Fibroblast of lung (primary cell): ENCODE measurements at places on chromosomes 6 and 20. TPM values are rescaled to one million over a fixed set of nuclear protein-coding genes. Genes with fewer than 3 reads are reported as not detected.

The TINAG gene
- polyA plus RNA-seq = not detected in 2 replicates

The BMP2 gene
- polyA plus RNA-seq = 1.9 and 4.7 TPM in 2 replicates

The RFX6 gene
- polyA plus RNA-seq = not detected in 2 replicates

GRCh38 chr6:85143676-85144075 is 306.2 kb upstream of the NT5E start:
- DNase-seq = no peak

DNA sequence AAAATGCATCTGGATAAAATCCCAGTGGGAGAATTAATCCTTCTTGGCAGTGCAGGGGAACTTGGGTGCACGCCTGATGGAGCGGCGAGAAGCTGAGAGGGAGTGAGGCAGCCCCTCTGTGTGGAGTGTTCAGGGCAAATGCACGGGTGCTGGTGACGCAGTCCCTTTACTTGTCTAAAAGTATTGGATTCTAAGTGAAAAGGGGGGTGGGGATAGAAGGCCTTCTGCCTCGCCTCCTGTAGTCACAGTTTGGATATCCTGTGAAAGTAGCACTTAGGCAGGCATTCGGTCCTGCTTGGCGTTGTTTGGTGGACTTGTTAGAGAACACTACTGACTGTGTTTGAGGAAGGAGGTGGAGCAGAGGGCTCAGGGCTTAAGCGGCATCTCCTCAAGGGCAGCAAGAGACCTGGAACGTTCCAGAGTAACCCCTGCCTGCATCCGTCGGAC is 39.3 kb downstream of the PHACTR3 start:
- DNase-seq = no peak

DNA sequence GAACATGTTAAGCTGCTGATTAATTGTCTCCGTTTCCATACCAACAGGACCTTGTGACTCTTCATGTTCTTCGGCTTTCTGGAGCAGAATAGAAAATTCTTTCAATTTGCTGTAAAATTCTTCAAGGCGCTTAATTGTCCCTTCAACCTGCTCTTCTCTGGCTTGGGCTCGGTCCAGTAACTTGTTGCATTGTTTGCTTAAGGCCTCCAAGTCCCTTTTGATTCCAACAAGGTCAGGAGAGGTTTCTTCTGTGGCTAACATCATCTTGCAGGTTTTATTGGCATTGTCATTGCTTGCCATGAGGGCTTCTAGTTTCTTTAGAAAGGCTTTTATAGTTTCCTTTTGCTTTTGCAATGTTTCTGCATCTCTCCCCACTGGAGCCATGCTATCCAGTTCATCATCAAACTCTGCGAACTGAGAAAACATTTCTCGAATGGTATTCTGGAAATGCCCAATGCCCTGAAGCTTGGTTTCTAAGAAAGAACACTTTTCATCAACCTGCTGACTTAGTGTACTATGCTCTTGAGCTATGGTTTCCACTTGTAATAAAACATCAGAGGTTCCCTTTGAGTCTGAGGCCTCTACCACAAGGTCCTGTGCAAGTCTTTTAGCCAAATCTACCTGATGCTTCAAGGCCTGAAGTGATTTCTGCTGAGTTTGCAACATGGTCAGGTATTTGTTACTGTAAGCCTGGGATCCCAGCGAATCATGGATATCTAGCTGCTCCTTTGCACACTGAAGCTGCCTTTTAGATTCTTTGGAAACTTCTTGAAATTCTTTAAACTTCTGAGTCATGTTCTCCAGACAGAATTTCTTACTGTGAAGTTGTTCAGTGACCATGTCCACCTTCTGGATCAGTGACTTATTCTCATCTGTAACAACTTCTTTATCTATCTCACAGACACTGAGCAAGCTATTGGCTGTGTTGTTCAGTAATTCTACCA is 90.2 kb downstream of the DST start:
- peak; percentile 85 for DNase-seq

GRCh38 chr6:106546691-106547414 is 82.4 kb downstream of the RTN4IP1 start:
- peak; percentile 72 for DNase-seq

DNA sequence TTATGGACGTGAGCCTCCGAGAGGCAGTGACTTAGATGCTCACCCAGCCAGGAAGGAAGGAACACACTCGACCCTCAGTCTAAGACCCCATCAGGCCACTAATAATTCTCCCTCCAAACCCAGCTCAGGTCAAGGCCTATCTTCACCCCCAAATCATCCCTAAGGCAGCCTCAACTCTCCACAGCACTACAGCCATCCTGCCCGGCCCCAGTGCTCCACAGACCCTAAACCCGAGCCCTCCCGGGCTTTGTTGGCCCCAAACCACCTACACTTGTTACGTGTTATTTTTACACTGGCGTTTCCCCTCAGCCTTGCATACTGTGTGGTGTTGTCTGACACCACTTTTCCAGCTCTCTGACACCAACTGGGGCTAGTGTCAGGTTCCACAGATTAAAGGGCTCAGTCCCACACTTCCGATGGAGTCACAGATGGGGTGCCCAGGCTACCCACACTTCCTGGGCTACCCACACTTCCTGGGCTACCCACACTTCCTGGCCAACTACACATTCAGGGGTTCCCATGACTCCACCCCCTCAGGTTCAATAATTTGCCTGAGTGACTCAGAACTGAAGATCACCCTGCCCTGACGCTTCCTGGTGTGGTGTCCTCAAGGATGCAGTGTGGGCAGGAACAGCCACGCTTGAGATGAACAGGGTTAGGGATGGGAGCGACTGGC is 25.3 kb downstream of the RBCK1 start:
- no peak for DNase-seq

GRCh38 chr20:45452772-45453691 is 16.5 kb upstream of the WFDC2 start:
- DNase-seq = no peak

DNA sequence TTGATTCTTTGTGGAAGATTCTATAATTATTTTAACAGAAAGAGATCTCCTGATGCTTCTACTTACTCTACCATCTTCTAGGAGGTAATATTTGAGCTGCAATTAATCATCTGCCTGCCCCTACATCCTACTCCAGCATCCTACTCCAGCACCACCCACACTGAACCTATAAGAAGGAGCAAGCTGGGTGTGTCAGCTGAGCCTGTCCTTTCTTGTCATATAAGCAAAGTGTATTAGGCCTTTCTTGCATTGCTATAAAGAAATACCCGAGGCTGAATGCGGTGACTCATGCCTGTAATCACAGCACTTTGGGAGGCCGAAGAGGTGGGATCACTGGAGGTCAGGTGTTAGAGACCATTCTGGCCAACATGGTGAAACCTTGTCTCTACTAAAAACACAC is 84.2 kb upstream of the ARG1 start:
- DNase-seq = peak; percentile 2

- DNase-seq = no peak
These were observed 53.4 kb downstream of the PTCHD4 start for GRCh38 chr6:48057601-48058000.

- peak; percentile 82 for DNase-seq
These were observed 119.4 kb downstream of the JARID2 start for GRCh38 chr6:15365273-15365687.

GRCh38 chr20:32448306-32449056 is 90.3 kb downstream of the ASXL1 start:
- DNase-seq = no peak

DNA sequence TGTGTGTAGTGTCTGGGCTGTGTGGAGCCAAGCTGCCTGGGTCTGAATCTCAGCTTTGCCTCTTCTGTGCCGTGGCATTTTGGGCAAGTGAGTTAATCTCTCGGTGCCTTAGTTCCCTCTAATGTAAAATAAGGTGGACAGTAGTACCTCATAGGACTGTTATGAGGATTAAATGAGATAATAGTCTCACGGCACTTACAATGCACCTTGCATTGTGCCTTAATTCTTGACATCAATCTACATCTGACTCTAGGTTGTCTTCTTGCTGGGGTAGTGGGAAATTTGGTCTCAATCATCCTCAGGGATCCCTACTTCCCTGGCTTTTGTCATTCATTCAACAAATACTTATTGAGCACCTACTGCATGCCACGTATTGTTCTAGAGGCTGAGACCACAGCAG is 70.7 kb upstream of the ZNFX1 start:
- DNase-seq = no peak

DNA sequence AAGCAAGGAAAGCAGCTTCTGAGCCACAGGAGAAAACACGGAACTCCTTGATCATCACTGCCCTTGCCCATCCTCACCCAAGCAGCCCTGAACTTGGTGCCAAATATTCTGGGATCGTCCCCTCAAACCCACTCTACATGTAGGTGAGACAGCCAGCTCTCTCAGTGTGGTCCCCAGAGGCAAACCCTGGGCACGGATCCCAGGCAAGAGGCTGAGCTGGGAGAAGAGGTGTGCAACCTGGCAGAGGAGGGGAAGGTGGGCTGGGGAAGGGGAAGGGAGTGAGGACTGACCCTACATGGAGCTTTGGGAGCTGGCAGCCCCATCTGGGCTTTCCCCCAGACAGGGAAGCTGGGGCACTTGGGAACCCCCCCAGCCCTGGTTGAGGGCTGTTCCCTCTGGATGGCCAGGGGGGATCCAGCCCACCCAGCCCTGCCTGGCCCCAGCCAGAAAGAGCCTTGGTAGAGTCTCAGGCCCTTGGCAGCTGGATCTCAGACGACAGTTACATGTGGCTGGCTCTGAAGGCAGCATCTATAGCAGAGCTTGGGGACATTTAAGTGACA is 186.2 kb upstream of the CST7 start:
- no peak for DNase-seq

DNA sequence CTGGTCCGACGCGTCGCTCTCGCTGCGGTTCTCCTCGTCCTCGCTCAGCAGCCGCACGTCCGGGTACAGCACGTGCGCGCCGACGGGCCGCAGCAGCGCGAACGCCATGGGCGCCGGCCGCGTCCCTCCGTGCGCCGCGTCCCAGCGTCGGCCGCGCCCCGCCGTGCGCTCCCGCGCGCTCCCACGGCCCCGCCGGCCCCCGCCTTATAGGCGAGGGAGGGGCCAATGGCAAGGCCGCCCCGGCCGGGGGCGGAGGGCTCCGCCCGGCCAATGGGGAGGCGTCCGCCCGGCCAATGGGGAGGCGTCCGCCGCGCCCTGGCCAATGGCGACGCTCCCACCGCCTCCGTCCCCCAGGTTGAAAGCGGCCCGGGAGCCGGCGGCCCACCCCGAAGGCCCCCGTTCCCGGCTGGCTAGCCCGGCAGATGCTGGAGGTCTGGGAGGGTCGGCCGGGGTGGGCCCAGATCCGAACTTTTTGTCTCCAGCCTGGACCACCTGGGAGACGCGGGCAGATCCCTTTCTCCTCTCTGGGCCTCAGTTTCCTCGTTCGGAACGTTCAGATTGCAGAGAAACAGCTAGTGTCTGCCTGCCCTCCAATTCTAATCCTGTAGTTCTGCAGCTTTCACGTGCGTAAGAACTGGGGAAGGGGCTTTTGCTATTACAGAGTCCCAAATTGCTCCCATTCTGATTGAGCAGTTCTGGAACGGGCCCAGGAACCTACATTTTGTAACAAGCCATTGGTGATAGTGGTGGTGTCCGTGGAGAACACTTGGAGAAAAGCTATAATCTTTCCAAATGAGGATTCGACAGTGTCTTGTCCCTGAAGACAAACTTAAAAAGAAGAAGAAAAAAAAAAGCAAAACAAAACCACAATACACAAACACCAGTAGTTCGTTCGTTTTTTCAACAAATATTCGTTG is at the start of gene TCF15:
TCF15 (minus strand) TSS at position 180 of the 917 bp plus-strand sequence; CDS start at position 108, 72 bp downstream.
- no peak for DNase-seq

- no peak for DNase-seq
These were observed 70.2 kb downstream of the SNX9 start for GRCh38 chr6:157893238-157893637.

GRCh38 chr6:125871365-125871764 is 80.6 kb downstream of the NCOA7 start:
- no peak for DNase-seq

DNA sequence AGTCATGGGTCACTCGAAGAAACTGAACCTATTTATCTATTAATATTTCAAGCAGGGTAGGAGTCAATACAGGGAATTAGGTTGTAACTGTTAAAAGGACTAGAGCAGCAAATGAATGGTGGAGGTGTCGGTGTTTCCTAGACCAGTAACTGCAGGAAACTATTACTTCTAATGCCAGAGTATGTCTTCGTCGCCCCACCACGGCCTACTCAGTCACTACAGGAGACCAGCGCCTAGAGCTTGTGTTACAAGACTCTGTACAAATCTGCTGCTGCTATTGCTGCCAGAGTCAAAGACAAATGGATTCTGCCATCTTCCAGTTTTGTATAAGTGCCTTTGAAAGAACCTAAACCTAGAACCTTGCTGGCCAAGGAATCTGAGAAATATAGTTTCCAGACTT is 343.9 kb downstream of the SOX4 start:
- no peak for DNase-seq

DNA sequence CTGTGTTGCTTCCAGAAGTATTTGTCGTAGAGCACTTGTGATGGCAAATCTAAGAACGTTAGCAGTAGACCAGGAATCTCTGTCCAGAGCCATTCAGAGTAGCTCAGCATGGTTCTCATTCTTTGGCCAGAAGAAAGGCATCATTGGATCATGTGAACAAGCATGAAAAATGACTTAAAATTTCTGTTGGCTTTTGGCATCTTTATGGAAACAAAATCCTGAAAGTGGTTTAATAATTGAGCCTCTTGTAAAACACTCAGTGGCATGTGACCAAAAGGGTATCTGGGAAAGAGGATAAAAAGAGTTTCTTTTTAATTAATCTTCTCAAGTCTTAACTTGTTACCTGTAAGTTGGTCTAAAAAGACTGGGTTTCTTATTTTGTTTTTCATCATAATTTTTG is 55.2 kb downstream of the PTPN1 start:
- no peak for DNase-seq
